ENCODE measurements at places on chromosomes 5 and 9.

GRCh38 chr9:82128011-82128696, 139.6 kb downstream of the SPATA31D1 start:
- no peak for DNase-seq

GRCh38 chr5:164002628-164003027, 497.2 kb downstream of the MAT2B start:
- DNase-seq = no peak

DNA sequence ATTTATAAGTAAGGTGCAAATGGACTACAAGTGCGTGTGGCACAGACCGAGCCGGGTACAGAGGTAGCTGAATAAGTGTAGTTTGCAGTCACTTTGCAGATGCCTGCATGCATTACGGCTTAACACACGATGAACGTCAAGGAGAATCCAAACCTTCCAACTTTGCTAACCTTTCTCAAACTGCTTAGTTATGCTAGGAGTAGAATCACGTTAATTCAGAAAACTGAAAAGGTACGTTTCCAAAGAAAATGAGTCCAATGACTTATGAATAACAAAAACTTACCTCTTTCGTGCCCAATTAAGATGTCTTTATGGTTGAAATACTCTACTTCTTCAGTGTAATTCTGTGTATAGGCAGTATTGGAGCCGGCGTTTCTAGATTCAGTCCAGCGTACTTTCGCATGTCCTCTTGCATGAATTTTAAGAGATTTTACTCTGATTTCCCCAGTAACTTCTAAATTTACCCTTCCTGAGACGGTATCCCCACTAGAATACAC, 539 bp downstream of the ARRDC3 start:
- peak; percentile 23 for DNase-seq

GRCh38 chr5:77155179-77155785, 55.2 kb upstream of the PDE8B start:
- no peak for DNase-seq

DNA sequence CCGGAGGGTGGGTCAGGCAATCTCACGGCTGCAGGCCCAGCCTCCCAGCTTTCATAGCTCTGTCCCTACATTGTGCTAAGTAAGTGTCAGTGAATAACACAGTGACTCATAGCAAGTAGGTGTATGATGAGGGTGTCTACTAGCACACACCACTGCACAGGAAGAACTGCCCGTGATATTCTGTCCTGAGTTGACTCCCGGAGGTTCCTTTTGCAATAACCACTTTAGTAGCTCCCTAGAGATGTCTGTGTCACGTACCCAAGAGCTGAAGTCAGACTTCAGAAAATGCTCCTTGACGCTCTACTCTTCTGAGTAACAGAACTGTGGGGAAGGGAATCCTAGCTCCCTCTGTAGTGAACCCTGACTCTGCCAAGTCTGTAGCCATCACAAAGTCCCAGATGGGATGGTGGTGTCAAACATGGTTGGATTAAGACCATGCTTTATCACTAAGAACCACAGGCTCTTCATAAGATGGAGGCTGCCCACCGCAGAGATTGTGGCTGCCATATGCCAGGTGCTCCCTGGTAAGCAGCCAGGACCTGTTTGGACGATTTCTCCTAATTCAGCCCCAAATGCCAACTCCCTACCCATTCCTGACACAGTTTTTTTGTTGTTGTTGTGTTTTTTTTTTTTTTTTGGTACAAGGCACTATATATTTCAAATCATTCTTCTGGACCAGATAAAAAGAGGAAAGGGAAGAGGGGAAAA, 352.6 kb upstream of the PANK3 start:
- no peak for DNase-seq

GRCh38 chr5:41250351-41250987, 37.1 kb upstream of the C6 start:
- no peak for DNase-seq

- no peak for DNase-seq
These were observed 1175.5 kb downstream of the MAT2B start for GRCh38 chr5:164680812-164681520.

- no peak for DNase-seq
These were observed 242.3 kb upstream of the PTGER4 start for GRCh38 chr5:40437452-40437861.

- no peak for DNase-seq
These were observed 21.1 kb upstream of the EEIG1 start for GRCh38 chr9:128001779-128002298.

GRCh38 chr5:20466512-20466911, 478.5 kb upstream of the CDH18 start:
- DNase-seq = no peak

- no peak for DNase-seq
These were observed 94.3 kb downstream of the DCP2 start for GRCh38 chr5:113070901-113071300.

DNA sequence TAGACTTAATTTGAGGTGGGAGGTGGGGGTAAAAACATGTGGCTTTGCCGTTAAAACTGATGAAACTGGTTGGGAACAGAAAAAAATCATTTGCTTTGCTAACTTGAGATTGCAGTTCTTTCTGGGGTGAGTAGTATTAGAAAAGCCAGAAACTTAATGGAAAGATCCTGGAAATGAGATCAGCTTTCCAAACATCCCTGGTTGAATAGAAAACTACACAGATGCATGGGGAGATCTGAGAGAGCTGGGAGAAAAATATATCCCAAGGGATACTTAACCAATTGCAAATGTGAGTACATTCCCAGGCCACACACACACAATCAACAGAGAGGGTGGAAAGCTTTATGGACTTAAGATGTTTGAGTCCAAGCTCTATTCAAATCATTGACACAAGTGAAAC, 222.3 kb downstream of the YTHDC2 start:
- DNase-seq = no peak

DNA sequence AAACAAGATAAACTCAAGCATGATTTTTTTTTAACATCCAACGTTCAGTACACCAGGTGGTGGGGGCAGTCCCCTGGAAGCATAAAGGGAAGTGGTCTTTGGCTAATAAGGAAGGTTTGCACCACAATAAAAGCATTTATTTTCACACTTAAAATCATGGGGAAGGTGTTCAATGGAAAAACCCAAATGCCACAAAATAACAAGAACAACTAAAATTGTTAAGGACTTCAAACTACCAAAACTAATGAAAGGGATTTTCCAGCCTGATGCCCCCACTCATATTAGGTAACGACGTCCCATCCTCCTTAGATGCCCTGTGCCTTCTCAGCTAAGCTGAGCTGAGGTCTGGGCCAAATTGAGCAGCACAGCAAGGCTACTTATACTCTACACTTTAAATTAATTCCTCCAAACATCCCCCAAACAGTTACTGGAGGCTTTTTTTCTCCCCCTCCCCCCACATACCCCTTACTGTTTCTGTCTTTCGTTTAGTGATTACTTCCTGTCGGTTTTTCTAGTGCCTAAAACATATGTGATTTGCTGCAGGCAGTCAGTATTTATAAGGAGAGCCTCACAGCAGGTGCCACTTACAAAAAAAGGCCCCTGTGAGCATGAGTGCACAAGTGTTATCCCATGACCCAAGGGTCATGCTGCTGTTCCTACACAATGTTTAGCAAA, 259.7 kb upstream of the ZNF608 start:
- no peak for DNase-seq

DNA sequence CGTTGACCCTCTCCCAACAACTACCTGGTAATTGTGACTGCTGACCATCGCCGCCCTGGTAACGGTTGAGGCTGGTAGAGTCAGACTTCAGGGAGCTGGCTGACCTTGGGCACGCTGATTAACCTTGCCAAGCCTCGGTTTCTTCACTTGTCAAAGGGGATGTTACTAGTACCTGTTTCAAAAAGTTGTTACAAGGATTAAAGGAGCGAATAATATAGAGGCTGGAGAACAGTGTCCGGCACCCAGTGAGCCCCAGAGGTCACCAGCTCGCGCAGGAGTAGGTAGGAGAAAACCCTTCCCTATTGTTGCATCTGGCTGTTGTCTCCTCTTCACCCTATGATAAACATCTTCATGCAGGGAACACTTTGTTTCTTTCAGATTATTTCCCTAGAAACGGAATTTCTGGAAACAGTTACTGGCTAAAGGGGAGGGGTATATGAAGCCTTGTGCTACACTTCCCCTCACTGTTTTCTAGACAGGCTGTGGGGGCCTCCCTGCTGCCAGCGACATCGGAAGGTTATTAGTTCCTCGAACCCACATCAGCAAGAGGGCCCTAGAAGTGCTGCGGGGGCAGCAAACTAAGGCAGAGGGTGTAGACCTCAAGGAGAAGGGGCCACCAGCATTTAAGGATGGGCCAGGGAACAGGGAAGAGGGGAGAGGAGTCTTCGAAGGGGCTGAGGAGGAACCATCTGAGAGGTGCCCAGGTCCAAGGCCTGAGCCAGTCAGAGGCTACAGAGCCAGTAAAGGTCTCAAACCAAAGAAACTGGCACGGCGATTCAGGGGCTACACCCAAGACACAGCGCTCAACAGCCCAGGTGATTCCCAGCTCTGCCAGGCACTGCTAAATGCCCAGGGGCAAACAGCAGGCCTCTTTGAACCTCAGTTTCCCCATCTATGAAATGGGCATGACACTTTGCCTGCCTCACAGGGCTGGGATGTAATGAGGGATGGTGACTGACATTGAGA, 37.6 kb downstream of the HRH2 start:
- DNase-seq = no peak

GRCh38 chr5:15524712-15525111, 24.7 kb downstream of the FBXL7 start:
- no peak for DNase-seq

GRCh38 chr9:20671635-20672034, 12.4 kb upstream of the FOCAD start:
- DNase-seq = no peak

DNA sequence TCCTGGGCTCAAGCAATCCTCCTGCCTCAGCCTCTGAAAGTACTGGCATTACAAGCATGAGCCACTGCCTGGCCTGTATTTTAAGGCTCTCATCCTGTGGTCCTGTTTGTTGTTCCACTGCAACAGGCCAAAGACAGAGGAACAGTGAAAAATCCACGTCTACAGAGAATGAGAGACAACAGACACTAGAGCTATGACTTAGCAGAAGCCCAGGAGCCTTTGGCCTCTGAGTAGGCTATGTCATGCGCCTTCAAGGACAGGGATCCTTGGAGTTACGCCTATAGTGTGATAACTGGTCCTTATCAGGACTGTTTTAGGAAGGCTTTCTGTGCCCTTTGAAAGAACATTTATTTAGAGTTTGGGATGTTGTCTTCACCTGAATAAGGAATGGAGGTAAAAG, 10.5 kb downstream of the POC5 start:
- DNase-seq = no peak

DNA sequence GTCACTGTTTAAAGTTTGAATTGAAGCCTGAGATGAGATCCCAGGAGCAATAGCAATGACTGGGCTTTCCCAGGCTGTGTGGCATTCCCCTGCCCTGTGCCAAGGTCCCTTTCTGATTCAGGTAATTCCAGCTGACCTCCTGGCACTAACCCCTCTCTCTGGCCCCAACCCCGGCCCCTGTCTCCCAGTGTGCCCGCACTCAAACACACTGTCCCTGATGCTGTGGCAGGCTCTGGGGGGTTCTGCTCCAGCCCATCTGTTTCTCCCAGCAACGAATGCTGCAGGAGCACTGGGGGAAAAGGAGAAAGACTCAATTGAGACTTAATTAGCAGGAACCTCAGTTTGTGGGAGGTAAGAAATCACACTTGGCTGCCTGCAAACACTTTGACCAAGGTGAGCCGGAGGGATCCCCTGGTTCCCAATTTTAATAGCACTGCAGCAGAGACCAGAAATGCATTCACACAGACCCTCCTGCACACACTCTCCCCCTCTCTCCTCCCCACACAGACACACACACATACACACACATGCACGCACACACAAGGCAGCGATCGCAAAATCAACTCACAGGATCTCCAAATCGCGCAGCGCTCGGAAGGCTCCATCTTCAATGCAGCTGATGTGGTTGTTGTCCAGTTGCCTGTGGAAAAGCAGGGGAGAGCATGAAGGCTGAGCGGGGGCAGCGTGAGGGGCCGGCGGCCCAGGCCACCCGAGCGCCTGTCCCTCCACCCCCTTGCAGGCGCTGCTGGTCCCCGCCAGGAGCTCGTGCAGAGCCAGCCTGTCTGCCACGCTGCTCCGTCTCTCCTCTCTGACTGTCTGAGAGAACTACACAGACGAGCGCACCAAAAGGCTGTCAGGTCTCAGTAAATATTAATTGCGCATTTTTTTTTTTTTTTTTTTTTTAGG, 265.1 kb upstream of the PANK3 start:
- no peak for DNase-seq

DNA sequence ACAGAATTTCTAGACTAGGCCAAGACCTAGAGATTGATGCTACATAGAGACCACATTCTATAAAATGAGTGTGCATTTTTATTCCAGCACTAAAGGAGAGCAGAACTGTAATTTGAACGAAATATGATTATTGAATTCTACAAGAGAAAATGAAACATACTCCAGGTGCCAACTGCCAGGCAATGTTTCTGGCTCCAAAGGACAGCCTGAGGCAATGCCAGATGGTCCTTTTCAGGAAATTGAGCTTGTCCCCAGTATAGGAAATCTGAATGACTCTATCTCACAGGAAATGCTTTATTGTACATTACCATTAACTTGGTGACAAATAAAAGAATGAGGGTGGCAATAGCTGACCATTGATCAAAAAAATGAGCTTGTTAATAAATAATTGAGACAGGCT, 28.8 kb upstream of the RASGRF2 start:
- DNase-seq = no peak

DNA sequence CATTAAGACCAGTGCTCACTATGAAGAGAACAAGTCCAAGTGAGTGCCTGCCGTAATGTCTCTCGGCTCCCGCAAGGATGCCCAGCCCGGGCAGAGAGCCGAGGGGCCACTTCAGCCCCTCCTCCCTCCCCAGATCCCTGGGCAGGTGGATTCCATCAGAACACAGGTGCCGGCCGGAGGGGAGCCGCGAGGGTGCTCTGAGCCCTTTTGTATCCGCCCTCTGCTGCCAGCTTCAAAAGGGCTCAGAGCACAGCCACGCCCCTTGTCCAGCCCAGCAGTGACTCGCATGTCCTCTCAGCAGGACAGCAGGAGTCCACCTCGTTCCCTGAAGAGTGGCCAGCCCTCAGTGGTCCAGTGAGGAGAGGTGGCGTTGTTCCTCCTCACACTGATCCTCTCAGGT, 43.9 kb downstream of the CYFIP2 start:
- DNase-seq = no peak

- DNase-seq = peak; percentile 77
These were observed 6.1 kb downstream of the SAPCD2 start for GRCh38 chr9:137064027-137064879.

- DNase-seq = no peak
These were observed 22.8 kb upstream of the F2R start for GRCh38 chr5:76693141-76693540.

DNA sequence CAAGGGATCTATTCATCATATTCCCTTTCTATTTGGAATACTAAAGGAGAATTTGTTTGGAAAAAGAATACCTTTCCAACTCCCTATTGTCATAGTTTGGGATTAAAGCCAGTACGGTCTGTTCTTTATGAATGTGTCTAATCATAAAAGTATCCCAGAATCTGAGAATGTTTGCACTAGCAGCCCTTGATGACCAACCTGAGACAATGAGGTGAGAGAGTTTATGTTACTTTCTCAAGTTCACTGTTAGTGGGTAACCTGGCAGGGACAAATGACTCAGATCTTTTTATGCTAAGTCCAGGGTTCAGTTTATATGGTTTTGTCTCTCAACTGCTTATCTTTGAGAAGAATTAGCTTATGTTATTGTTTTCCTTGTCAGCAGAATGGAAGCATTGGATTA, 25.3 kb upstream of the TLR4 start:
- DNase-seq = no peak
